ENCODE measurements at places on chromosomes 6 and 20. TPM values are rescaled to one million over a fixed set of nuclear protein-coding genes. Genes with fewer than 3 reads are reported as not detected.

SLC24A3 gene
- not detected for total RNA-seq

LRRC73 gene
- total RNA-seq, result 0.90 TPM

JAG1 gene
- 0.83 TPM for total RNA-seq

DNA sequence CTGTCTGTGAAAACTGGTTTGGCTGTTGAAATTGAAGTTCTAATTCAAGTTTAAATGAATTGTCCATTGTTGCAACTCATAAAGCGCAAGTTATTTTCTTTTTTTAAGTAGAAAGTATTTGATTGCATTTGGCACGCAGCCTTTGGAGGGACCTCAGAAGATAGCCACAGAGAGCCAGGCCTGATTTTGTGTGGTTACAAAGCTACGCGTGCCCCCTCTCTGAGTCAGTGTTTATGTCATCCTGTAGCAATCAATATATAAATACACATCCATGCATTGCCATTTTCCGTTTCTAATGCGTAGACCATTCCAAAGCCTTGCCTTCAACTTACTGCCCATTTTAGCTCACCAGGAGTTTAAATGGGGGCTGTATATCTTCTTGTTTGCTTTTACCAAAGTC lies 173.2 kb downstream of the TMEM242 start:
- no peak for DNase-seq

- no peak for DNase-seq
Measured at GRCh38 chr6:21912151-21912832, 318.7 kb downstream of the SOX4 start.

- no peak for DNase-seq
Measured at GRCh38 chr6:155228546-155229166, 35.2 kb upstream of the CLDN20 start.

GRCh38 chr6:68633972-68634725 lies 933 bp upstream of the ADGRB3 start:
- no peak for DNase-seq
